ENCODE measurements at places on chromosomes 12 and 14.
A peak's percentile ranks its signal among the peaks of the same experiment; 100 is the strongest.

- no peak for DNase-seq
Measured at GRCh38 chr12:75825686-75826085, 205.9 kb downstream of the PHLDA1 start.

GRCh38 chr14:22573804-22574203 lies 15.2 kb downstream of the DAD1 start:
- DNase-seq = no peak

- DNase-seq = no peak
Measured at GRCh38 chr12:95547522-95548055, 3.7 kb downstream of the USP44 start.

DNA sequence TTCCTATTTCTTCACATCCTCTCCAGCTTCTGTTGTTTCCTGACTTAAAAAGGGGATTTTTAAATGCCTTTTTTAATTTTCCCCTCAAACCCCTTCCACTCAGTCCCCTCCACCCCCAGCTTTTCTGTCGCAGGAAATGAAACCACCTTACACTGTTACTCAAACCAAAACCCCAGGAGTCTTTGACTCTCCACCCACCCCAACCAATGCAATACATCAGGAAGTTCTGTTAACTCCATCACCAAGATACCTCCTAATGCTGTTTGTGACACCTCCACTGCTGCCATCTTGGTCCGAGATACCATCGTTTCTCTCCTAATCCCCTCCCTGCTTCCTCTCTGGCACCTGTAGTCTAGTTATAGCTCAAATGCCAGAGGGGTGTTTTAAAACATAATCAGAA lies 25.4 kb upstream of the CPM start:
- peak; percentile 57 for DNase-seq

GRCh38 chr12:49568442-49569162 lies 660 bp upstream of the MCRS1 start:
- no peak for DNase-seq

GRCh38 chr14:32571551-32571950 lies 242.5 kb downstream of the AKAP6 start:
- DNase-seq = no peak

- no peak for DNase-seq
Measured at GRCh38 chr12:31618228-31619025, 27.5 kb upstream of the DENND5B start.

DNA sequence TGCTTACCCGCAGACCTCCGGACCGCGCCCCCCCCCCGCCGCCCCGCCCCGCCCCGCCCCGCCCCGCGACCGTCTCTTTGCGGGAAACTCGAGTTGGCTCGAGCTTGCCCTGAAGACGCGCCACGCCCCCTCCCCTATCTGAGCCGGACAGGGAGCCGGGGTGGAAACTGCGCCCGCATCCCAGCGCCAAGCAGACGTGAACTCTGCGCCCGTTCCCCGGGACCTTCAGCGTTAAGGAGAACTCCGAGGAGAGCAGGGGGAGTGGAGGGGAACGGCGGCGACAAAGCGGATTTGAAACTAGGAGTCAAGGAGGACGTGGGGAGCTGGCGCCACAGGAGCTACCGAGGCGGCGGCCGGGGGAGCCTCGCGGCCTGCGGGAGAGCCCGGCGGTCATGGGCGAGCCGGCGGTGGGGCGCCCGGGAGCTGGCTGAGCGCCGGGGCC lies at the start of gene KCNK13:
Gene KCNK13 (plus strand): TSS at position 310 of the 442 bp plus-strand sequence. CDS start 212 bp downstream, outside the sequence.
- DNase-seq = peak; percentile 10

DNA sequence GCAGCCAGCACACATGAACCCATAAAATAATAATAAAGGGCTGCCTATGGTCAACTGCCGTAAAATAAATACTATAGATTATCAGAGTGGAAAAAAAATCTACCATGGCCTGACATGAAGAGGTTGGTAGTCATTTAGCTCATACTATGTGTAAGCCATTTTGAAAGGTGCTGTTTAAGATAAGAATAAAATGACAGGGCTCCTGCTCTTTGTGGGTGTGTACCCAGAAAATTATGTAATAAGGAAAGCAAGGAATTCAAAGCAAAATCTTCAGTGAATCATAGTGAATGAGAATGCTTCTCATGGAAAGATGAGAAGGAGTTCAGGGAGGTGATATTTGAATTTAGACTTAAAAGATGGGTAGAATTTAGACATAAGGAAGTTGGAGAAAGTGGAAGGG lies 42.9 kb upstream of the PPM1H start:
- DNase-seq = no peak

GRCh38 chr12:78864403-78864869 lies at the start of gene SYT1:
Gene SYT1, plus strand, starts transcription at chr12:78864774.
- DNase-seq = peak; percentile 2

- no peak for DNase-seq
Measured at GRCh38 chr12:3670083-3670620, 82.8 kb downstream of the CRACR2A start.

DNA sequence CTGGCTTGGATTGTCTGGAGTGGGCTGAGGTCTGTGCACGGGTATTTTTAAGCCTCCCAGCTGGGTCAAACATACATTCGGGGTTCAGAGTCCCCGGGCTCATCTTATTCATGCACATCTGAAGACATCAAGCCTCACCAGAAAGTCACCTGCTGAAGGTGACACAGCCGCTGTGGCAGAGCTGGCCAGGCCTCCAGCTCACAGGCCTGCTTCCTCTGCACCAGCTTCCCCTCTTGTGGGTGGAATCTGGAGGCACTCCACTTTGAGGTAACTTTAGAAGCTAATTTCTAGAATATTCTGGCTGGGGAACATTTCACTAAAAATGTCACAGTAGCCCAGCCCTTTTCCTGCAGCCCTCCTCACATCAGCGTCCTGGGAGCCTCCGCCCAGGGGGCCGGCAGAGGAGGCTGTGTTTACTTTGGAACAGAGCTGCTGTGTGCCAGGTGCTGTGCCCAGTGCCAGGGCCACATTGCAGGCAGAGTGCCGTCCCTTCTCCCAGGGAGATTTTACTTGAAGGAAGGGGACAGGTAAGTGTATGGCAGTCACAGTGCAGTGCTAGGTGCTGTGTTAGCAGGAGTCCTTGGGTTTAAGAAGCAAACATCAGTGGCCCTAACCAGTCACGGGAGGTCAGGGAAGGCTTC lies 62.2 kb downstream of the TSPAN11 start:
- DNase-seq = no peak

GRCh38 chr12:123940627-123940966 lies 32.0 kb downstream of the CCDC92 start:
- DNase-seq = no peak

GRCh38 chr12:124389138-124389724 lies 94.3 kb downstream of the RFLNA start:
- DNase-seq = peak; percentile 76

DNA sequence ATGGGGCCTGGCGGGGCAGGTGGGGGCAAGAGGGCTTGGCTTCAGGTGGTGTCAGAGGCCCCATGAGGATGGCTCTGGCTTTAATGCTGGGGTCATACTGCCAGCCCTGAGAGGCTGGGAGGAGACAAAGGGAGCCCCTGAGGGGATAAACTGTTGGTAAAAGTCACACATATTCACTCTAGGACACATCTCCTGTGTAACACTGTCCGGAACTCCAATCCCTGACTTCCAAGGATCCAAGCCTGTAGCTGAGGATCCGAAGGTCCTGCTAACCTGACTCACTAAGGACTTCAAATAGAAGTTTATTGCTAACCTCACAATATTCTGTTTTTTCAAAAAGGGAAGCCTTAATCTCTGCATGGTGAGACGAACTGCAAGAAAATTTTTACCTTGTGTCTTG lies 39.2 kb upstream of the GPR68 start:
- no peak for DNase-seq

DNA sequence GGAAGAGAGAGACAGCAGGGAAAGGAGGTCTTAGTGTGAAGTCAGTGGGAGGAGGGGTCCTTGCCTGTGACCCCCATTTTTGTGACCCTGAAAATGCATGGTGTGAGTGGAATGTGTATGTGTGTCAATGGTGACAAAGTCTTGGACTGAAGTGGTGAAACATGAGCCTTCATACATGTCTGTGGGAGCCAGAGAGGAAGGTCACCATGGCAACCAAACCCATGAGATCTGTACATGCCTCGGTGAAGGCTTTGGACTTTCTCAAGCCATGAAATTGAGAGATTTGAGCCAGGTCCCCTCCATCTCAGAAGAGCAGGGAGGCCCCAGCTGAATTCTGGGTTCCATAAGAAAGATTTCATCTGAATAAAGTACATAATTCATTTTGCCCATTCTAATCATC lies 108.7 kb downstream of the TTC8 start:
- no peak for DNase-seq

- no peak for DNase-seq
Measured at GRCh38 chr12:110084314-110085015, 36.1 kb upstream of the C12orf76 start.

GRCh38 chr12:123853396-123854070 lies 91.4 kb downstream of the DNAH10 start:
- DNase-seq = no peak

DNA sequence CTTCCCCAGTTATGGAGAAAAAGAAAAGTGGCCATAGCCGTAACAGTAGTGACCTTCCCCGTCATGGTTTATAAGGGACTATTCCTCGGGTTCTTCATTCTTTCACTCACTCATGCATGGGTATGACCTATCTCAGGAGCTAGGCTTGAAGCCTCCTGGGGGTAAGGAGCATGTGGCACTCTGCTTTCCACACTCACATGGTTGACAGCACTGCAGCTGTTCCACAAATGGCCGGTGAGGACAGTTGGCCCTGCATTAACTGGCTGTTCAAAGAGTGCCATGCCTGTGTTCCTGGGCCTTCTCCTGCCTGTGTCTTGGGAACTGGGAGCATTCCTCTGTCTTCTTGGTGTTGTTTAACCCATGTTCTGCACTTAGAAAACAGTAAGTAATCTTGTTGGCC lies 66.2 kb upstream of the PNMA1 start:
- no peak for DNase-seq

DNA sequence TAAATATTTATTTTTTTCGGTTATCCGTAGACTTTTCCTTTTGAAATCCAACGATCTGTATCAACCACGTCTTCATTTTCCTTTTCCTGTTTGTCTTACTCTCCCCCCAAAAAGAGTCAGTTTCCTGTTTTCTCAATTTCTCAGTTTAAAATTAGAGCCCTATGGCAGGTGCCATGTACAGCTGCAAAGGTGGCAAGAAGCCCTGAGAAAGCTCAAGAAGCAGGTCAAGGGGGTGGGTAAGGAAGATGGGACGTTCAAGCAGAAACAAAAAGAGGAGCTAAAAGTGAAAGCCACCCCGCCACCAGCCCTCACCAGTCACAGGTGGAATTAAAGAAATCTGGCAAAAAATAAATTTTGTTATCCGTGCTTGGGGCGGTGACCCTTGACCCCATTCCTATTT lies 26.7 kb downstream of the SLC35E3 start:
- no peak for DNase-seq

DNA sequence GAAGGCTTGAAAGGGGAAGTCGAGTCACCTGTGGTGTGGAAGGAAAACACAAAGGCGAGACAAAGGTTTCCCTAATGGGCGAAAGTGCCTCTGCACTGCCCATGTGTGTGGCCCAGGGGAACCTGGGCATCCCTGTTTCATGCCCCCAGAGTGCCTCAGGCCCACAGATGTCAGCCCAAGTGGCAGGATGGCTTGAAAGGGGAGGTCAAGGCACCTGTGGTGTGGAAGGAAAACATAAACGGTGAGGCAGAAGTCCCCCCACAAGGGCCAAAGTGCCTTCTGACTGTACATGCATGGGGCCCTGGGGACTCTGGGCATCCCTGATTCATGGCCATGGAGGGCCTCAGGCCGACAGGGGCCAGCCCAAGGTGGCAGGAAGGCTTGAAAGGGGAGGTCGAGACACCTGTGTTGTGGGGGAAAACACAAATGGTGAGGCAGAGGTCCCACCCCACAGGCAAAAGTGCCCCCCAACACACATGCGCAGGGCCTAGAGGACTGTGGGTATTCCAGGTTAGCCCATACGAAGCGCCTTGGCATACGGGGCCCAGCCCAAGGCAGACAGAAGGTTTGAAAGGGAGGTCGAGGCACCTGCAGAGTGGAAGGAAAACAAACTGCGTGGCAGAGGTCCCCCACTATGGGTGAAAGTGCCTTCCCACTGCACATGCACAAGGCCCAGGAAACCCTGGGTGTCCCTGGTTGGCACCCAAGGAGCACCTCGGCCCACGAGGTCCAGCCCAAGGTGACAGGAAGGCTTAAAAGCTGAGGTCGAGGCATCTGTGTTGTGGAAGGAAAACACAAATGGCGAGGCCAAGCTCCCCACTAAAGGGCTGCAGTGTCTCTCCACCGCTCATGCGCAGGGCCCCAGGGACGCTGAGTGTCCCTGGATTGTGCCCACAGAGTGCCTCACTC lies 382.3 kb downstream of the ALG10 start:
- no peak for DNase-seq

- DNase-seq = peak; percentile 28
Measured at GRCh38 chr12:95473231-95473883, 595 bp upstream of the METAP2 start.

DNA sequence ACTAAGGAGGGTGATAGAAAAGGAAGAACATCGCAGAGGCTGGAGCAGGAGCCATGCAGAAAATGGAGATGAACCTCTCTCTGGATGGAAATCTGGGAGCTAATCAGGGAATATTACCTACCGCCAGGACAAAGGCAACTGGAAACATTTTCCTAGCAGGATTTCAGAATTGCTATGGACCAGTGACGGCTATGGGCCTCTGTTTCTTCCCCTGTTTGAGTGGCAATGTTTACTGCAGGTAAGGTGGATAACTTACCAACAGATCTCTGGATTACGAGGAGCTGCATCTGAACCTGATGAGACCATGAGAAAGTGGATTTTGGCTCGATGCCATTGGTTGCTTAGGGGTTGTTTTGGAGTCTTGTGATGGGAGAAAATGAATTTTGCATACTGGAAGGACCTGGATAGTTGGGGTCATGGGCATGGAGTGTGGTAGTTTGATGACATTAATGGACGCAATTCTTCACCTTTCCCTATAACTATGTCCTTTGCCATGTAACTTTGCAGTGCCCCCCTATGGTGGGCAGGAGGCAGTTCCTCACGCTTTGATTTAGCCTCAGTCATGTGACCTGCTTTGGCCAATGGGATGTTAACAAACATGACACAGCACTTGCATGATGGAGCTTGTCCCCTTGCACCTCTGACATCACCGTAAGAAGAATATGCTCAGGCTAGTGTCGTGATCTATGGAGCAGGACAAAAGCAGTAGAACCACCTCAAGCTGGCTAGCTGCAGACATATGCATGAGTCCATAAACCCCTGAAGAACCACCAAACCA lies 51.1 kb downstream of the CALM1 start:
- no peak for DNase-seq

GRCh38 chr14:105095236-105095805 lies 30.1 kb upstream of the GPR132 start:
- no peak for DNase-seq

DNA sequence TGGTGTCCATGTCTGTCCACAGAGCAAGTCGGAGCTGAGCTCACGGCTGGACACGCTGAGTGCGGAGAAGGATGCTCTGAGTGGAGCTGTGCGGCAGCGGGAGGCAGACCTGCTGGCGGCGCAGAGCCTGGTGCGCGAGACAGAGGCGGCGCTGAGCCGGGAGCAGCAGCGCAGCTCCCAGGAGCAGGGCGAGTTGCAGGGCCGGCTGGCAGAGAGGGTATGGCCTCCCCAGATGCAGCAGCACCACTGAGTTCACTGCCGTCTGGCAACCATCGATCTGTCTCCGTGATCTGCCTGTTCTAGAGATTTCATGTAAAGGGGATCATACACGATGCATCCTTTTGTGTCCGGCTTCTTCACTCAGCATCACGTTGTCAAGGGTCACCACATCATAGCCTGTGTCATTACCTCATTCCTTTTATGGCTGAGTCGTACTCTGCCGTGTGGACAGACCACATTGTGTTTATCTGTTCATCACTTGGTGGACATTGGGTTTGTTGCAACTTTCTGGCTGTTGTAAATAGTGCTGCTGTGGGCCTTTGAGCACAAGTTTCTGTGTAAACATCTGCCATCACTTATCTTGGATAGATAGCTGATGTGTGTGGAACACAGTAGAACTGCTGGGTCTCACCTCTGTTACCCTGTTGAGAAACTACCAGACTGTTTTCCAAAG lies 21.9 kb downstream of the HIP1R start:
- no peak for DNase-seq
